ENCODE measurements at places on chromosomes 1 and 21. TPM values are rescaled to one million over a fixed set of nuclear protein-coding genes. Genes with fewer than 3 reads are reported as not detected.

The LCE1F gene
- total RNA-seq: not detected

The ADAMTSL4 gene
- total RNA-seq: 14.1 TPM

The PGBD2 gene
- 6.6 TPM for total RNA-seq

DNA sequence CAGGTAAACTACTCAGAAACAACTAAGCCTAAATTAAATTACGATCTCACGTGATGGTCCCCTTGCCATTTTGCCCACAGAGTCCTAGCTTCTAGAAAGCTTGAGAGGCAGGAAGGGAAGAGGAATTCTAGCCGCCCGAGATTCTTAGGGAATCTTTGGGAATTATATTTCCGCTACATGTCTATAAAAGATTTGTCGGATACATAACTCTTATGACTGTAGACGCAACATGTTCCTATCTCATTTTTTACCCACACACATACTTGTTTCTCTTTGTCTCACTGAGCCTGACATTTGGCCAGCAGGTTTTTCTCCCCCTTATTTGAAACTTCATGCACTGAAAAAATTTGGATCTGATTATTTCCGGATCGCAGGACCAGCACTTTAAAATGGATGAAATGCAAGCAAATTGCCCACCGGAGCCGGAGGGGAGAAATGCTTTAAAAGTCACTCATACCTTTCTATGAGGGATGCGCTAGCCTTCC is 5.5 kb downstream of the GLIS1 start:
- H3K36me3 ChIP-seq: no peaks in the 10 kb centered on the region
- peaks cover 7% of the 10 kb centered on the region for H3K4me1 ChIP-seq
- H3K27ac ChIP-seq: no peak overlapping the region
- no peak overlapping the region for H3K4me3 ChIP-seq
- no peak for DNase-seq
- H3K27me3 ChIP-seq: peaks cover 46% of the 10 kb centered on the region
